ENCODE measurements at places on chromosomes 12 and 14.

DNA sequence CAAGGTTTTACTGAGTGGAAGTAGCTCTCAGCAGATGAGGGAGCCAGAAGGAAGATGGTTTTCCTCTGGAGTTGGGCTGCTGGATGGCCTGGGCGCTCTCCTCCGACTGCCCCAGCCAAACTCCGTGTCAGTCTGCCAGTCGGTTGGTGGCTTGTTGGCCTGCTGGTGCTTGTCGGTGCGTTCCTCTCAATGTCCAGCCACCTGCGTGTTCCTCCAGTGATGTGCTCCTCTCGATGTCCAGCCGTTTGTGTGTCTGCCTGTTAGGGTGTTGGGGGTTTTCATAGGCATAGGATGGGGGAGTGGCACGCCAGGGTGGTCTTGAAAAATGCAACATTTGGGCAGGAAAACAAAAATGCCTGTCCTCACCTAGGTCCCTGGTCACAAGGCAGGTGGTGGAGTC is 37.0 kb upstream of the LDHB start:
- no peak for DNase-seq

DNA sequence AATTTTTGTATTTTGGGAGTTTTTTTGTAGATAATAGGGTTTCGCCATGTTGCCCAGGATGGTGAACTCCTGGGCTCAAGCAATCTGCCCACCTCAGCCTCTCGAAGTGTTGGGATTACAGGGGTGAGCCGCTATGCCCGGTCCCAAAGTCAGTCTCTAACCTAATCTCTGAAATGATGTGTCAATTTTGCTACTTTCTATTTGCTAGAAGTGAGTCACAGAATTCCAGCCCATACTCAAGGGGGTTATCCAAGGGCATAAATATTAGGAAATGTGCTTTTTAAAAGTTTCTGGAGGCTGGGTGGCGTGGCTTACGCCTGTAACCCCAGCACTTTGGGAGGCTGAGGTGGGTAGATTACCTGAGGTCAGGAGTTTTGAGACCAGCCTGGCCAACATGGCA is 40.5 kb downstream of the RESF1 start:
- DNase-seq: no peak

- DNase-seq: peak; percentile 15
Observed at GRCh38 chr12:47949441-47950341, 13.7 kb upstream of the TMEM106C start.

DNA sequence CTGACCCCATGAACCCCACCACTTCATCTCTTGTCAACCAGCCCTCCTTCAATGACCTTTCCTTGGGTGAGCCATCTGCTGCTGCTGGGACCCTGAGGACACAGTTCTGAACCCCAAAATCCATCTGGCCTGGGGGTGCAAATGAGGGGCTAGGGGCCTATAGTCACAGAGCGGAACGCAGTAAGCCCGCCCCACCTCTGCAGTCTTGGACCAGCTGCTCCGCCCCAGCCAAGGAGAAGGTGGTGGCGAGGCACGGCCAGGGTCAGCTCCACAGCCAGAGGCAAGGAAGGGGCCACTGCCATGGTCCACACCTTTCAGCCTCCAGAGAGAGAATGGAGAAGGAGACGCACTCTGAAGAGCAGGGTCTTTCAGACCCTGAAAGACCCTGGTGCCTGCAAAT is 5.1 kb downstream of the TMEM179 start:
- no peak for DNase-seq

- no peak for DNase-seq
Observed at GRCh38 chr12:10562306-10562933, 51.0 kb downstream of the MAGOHB start.

DNA sequence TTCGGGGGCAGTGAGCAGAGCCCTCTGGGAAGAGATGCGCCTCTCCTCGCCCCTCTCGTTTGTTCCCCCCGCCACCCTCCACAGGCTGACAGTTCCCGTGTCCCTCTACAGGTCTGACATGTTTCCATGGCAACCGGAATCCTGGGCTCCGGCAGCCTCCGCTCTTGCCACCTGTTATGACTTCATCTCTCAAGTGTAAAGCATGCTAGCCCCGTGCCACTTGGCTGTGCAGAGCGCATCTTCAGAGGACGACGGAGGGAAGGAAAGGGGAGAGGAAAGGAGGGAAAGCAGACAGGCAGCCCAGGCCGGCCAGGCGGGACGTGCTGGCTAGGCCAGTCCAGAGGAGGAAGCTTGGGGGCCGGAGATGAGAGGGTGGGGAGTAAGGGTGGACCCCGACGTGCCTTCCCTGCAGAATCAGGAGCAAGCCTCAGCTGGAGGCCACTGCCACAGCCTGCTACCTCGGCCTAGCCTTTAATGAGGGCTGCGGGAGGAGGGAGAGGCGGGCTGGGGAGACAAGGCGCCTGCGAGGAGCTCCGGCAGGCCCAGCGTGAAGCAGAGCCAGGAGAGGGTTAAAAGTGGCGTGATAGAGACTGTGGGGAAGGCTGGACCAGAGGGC is 214.3 kb downstream of the DPF3 start:
- DNase-seq: no peak

DNA sequence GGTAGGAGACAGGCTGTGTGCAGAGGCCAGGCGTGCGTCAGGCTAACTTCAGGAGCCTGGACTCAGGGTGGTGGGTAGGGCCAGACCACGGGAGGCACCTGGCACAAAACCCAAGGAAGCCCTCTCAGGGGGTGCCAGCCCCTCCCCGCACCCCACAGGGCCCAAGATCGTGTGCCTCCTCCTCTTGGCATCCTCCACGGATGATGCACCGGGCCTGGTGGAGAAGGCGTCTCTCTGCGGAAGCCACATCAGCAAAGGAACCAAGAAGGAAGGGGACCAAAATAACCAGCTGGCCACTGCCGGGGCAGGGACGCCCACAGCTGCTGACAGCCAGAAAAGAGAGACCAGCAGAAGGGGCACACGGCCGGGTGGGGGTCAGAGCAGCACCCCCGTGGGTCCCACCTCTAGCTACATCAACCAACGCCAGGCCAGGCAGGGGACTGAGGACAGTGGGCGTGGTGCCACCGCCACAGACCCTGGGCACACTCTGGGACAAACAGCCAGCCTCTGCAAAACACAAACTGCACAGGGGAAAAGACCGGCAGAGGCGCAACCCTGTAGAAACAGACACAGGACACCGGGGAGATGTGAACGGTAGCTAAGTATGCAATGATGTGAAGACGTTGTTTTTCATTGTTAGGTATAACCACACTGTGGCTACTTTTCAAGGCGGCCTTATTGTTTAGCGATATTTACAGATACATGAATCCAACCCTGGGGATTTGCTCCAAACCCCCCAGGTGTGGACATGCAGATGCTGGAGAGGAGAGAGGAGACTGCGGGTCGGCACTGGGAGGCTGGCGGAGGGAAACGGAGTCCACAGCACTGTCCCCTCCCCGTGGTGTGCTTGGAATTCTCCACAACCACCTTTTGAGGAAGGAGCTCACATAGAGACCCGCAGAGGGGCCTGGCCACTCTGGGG is 26.1 kb upstream of the C14orf180 start:
- DNase-seq: no peak

DNA sequence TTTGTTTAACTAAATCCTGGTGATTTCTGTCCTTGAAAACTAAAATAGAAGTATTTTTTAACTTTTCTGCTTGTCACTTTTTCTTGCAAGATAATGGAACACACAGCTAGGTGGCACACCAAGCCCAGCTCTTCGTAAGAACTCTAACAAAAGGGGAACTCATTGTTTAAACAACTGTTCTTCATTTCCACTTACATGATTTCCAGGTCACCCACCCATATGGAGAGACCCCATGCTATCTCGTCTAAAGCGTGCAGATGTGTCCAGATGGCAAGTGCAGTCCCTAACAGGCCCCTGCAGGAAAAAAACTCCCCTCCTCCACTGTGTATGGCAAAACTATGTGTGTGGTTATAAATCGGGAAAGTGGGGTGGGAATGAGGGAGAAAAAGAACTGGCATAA is 43.3 kb upstream of the NT5DC3 start:
- no peak for DNase-seq

DNA sequence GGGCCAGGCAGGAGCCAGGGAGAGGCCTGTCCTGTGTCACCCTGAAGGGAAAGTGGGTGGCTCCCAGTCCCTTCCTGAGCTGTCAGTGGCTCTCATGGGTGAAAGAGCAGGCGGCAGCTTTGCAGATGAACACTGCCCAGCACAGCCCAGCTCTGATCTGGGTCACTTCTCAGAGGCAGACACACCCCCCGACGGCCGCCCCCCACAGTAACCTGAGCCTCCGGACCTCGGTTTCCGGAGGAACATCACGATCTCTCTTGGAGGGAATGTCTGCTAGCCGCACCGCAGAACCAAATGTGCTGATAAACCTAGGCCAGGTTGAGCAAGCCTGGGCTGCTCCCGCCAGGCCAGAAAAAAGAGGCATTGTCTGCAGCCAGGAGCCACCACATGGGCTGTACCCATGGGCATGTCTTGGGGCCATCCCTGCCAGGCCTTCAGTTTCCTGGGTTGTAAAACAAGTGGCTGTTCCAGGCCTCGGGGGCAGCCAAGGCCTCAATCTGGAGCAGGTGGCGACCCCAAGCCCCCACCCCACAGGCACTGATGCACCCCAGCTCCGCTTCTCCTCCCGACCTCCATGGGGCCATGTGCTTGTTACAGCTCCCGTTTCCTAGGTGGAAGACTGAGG is 57.6 kb downstream of the NCOR2 start:
- DNase-seq: no peak

- DNase-seq: no peak
Observed at GRCh38 chr14:31084385-31084784, 58.2 kb upstream of the STRN3 start.
